ENCODE measurements at places on chromosomes 11 and 22.

DNA sequence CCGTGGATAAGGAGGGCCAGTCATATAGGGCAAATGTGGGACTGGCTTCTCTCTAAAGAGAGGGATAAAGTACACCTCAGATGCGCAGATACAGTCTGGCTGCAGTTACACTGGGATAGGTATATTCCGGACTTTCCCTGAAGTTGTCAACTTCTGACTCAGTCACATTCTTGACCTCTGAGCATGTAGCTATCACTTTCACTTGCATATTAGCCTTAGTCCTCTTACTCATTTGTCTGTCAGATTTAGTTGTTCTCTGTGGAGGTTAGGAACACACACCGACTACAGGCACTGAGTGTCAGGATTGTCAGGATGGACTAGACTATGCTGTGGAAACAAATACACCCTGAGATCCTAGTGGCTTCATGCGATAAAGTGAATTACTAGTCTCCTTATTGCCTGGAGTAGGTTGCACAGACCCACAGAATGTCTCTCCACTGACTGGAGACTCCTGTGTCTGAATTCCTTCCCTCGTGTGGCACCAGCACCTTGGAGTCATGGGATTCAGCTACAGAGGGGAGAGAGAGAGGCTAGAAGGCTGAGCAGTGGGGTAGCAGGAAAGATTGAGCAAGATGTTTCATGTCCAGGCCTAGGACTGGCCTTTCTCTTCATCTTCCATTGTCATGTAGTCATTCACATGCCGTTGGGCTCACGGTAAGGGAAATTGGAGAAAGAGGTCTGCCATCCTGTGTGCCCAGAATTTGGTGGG lies 654.3 kb downstream of the NTM start:
- DNase-seq = no peak

DNA sequence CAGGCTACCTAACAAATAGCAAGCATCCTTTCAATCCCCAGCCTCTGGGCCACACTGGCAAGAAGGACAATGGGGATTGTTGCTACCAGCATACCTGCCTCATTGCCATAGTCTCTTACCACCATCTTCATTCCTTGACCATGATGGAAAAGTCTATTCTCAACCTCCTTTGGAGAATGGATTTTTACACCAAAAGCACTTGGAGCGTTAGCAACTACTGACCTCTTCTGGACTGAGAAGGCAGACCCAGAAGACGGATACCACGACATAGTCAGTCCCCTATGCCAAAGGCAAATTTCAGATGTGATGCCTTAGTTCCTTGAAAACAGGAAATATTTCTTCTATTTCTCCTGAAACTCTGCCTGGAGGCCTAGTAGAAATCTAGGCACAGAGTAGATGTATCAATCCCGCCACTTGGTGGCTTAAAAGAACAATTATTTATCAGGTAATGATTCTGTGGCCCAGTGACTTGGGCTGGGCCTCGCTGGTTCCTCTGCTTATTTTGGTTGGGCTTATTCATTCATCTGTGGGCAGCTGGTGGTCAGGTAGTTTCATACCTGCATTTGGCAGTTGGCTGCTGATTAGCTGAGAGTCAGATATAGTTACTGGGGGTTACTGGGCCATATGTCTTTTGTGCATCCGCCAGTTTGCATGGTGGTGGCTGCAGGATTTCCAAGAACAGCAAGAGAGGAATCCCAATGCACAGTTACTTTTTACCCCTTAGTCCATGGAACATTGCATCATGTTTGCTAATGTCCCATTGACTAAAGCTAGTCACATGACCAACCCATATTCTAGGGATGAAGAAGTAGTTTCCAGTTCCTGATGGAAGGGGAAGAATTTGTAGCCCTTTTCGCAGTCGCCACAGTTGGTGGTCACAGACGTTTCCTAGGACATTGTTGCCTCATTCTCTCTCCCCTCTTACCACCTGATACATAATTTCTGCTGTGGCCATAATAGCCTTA lies 75.2 kb downstream of the DHCR7 start:
- DNase-seq = no peak

DNA sequence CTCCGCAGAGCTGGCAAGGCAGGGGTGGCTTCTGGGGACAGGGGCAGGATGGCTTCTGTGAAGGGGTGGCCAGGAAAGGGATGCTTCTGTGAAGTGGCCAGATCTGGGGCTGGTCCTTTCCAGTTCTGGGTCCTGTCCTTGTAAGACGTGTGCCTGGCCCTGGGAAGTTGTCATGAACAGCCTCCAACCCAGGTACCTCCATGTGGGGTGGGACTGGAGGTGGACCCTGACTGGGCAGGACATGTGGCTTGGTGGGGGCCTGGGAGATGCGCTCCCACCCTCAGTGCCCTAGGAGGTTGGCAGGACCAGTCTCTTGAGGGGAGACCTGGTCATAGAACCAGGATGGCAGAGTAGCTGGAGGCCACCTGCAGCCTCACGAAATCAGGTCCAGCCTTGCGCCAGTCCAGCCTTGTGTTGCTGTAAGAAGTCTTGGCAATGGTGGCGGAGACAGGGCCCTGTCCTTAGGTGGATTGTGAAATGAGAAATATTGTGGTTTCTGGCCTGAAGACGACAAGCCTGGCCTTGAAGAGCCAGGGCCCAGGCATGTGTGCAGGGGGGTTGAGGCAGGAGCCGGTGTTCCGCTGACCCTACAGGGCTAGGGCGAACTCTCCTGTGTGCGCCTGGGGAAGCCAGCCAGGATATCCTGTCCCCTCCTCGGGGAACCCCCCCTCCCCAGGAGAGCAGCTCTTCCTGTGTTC lies 2.6 kb downstream of the KCNQ1 start:
- no peak for DNase-seq

GRCh38 chr11:111355956-111356659 lies 23.0 kb downstream of the POU2AF1 start:
- no peak for DNase-seq

DNA sequence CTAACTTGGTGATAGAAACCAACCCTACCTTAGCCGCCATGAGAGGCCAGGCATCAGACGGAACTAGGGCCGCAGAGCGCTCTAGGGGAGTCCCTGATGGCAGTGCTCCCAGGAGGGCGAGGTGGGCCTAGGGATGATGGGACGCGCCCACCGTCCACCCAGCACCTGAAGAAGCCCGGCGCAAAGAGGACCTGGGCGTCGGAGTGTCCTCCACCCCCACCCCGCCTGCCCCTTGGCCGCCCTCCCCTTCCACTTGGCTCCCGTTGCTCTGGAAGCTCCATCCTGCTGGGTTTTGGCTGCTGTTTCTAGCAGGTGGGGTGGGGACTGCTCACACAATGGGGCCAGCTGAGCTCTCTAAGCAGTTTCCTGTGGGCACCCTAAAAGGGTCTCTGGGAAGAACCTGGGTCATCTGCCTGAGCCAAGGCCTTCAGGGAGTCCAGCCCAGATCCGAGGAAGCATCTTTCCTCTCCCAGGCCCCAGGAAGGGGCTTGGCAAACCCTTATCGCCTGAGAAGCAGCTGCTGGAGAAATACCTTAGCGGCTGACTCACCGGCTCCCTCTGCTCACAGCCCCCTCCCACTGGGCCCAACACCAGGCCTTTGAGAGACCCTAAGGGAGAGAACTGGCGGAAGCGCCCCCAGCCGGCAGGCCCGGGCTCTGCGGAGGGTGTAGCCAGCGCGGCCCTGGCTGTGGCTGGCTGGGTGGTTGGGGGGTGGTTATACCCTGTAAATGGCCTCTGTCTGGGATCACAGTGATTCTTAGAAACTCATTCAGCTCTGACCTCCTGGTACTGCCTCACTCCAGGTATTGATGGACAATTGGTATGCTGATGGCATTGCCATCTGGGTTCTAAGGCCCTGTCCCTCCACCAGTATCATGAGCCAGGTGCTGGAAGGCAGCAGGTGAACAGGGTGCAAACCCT lies 19.3 kb downstream of the CREB3L1 start:
- no peak for DNase-seq

DNA sequence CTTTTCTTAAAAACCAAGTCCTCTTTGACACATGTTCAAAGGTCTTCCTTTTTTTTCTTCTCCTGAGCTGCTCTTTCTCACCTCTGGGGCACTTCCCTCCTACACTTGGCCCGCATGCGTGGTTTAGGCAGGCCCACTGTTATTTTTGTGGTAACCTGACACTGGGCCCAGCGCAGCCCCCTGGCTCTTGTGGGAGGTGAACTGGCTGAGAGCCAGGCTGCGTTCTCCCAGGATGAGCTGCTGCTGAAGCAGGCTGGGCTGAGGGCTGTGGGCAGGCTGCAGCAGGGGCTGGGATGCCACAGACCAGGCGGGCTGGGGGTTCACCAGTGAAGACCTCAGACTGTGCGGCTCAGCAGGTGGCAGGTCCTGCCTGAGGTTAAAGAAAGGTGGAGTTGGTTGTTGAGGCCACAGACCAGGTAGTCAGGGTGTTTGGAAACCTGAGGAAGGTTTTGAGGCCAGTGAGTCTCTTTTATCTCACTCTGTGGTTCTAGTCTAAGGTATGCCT lies 72.4 kb downstream of the TEAD1 start:
- no peak for DNase-seq

DNA sequence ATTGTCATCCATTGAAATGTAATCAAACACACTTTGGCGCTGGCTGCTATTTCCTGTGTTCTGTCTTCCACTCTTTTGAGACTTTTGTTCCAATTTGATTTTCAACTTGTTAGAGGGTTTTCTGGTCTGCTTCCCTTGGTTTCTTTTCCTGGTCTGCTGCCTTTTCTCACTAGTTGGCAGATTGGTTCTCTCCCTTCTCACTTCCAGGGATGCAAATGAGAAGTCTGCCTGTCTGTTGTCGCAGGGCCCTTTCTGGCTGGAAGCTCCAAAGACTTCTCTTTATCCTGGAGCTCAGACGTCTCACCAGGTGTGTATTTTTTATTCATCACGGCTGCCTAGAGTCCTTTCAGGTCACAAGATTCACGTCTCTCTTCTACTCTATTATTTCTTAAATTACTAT lies 84.0 kb downstream of the RPS6KA4 start:
- DNase-seq = no peak

- DNase-seq = no peak
These were observed 15.2 kb downstream of the E2F8 start for GRCh38 chr11:19225581-19225980.

GRCh38 chr22:41648432-41648831 lies 27.3 kb downstream of the XRCC6 start:
- DNase-seq = no peak

GRCh38 chr11:133941546-133941945 lies 15.2 kb downstream of the IGSF9B start:
- DNase-seq = no peak

DNA sequence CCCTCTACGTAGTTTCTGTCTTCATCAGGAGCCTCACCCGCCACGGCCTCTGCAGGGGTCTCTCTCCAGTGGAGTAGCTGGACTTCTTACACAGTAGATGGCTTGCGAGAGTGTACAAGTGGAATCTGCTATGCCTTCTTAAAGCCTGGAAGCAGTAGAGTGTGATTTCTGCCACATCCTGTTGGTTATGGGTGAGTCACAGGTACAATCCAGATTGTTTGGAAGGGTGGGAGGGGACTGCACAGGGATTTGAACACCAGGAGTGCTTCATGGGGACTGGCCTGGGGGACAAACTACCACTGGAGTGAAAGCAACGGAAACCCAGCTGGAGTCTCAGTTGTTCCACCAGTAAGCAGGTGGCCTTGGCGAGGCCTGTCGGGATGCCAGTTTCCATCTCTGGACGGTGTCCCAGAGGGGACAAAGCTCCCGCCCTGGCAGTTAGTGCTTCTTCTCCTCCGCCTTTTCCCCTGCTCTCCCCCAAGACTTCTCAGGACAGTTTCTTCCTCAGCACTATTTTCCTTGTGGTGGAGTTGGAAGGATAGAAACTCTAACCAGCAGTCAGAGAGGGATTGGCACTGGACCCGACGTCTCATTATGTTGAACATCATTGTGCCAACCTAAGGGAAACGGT lies 85.0 kb upstream of the RCN1 start:
- no peak for DNase-seq

DNA sequence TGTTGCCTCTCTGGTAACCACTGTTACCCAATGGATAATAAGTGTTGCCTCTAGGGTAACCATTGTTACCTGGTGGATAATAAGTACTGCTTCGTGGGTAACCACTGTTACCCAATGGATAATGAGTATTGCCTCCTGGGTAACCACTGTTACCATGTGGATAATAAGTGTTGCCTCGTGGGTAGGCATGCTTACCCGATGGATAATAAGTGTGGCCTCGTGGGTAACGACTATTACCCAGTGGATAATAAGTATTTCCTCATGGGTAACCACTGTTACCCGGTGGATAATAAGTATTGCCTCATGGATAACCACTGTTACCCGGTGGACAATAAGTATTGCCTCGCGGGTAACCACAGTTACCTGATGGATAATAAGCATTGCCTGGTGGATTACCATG lies 13.8 kb upstream of the NXPE4 start:
- DNase-seq = no peak

DNA sequence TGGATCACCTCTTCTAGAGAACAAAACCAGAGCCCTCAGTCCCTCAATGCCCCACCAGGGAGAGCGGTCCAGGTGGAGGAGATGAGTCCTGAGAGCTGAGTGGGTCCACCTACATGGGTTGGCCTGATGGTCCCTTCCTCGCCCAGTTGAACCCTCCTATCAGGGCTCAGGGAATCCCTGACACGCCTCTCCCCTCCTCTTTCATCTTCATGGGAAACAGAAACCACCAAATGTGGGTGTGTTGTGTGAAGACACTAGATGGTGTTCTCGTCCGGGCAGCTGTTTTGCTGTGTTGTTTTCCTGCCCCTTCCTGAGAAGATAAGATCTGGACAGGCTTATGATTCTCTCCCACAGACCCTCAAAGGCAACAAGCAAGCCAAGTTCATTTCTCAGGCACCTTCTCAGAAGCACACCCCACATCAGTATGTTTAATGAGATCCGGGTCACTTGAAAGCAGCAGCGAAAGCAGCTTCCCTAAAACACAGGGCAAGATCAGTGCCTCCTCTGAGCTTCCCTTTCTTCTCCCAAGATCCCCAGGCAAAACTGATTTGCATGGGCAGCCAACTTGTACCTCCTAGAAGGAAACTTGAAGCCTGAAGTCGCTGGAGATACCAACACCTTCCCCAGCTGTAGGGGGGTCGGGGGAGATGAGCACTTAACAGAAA lies 35.3 kb upstream of the POU2AF1 start:
- DNase-seq = peak; percentile 45

- no peak for DNase-seq
These were observed 3.8 kb downstream of the MOB2 start for GRCh38 chr11:1482581-1483444.

GRCh38 chr11:69344570-69345145 lies 50.7 kb downstream of the MYEOV start:
- peak; percentile 9 for DNase-seq

DNA sequence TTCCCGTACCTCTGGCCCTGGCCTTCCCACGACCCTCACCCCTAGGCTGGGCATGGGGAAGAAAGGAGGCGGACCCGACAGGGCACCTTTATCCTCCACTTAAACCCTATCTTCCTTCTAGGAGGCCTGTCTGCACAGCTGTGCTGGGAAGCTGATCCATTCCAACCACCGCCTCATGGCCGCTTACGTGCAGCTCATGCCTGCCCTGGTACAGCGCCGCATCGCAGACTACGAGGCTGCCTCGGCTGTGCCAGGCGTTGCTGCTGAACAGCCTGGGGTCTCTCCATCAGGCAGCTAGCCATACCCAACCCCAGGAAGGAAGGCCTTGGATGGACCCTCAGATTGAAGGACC lies 599 bp downstream of the TIMM10B start:
- no peak for DNase-seq

GRCh38 chr11:8102296-8102915 lies 21.4 kb downstream of the TUB start:
- no peak for DNase-seq

Data from activated T-cell treated with anti-CD3 and anti-CD28 coated beads, Interleukin-2, amount 50 U/mL, for 48 hours (primary cell).